ENCODE measurements at places on chromosomes 7 and 10. TPM values are rescaled to one million over a fixed set of nuclear protein-coding genes. Genes with fewer than 3 reads are reported as not detected.

DNA sequence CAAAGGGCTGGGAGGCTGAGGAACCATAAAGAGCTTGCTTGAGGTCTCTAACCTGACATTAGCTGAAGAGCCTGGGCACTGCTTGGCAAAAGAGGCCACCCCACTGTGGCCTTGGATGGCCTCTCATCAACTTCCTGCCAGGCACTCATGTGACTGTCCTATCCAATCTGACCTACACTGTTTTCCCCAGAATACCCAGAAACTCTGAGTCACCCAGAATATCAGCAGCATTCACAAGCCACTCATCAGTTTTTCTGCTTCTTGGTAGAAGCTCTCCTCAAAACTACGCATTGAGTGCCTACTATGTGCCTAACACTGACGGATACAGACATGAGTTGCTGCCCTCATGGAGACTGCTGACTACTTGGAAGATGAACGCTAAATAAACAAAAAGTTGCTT lies 4.1 kb upstream of the NT5C2 start:
- peaks cover 19% of the 10 kb centered on the region for H3K4me1 ChIP-seq
- H3K27ac ChIP-seq, result peak overlapping the region; percentile 73
- no peaks in the 10 kb centered on the region for H3K36me3 ChIP-seq
- peak; percentile 91 for DNase-seq
- no peak overlapping the region for H3K4me3 ChIP-seq

KEL gene
- total RNA-seq, result not detected

POLR2J3 gene
- 23.9 TPM for total RNA-seq

DNA sequence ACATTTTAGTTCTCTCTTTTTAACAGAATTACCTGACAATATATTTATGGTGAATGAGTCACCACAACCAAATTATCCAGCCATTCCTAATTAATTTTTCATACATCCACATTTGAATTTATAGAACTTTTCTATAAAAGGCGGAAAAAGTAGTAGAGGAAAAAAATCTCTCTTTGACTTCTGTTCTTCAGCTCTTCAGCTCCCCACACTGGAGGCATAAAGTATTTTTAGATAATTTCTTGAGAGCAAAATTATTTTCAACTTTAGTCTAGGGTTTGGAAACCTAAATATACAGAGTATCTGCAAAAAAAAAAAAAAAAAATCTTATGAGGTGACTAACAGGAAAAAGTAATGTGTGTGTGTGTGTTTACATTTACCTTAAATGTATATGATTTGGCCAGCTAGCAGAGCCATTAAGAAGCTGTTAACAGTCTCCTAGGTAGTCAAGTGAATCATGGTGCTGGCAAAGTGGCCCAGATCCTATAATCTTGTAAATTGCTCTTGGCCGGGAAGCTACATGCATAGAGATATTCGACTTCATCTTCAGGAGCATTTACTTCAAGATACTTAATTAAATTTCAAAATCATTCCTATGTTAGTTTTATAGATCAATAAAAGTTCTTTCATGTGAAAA lies 383.1 kb upstream of the STEAP1 start:
- no peaks in the 10 kb centered on the region for H3K4me1 ChIP-seq
- DNase-seq, result no peak

TBATA gene
- not detected for total RNA-seq

- no peak overlapping the region for H3K4me3 ChIP-seq
- H3K36me3 ChIP-seq, result no peaks in the 10 kb centered on the region
- no peak for DNase-seq
These were observed 96.9 kb upstream of the IL6 start for GRCh38 chr7:22630069-22630468.

GRCh38 chr7:10863476-10863875 lies 110.2 kb upstream of the PHF14 start:
- no peaks in the 10 kb centered on the region for H3K4me1 ChIP-seq
- DNase-seq, result no peak
- H3K4me3 ChIP-seq, result no peak overlapping the region
- no peaks in the 10 kb centered on the region for H3K36me3 ChIP-seq
- H3K27me3 ChIP-seq, result no peaks in the 10 kb centered on the region
- no peak overlapping the region for H3K27ac ChIP-seq

TACC2 gene
- total RNA-seq, result 5.0 TPM

MACC1 gene
- total RNA-seq, result 0.36 TPM

- H3K27me3 ChIP-seq, result no peaks in the 10 kb centered on the region
- no peaks in the 10 kb centered on the region for H3K36me3 ChIP-seq
- no peak for DNase-seq
- no peak overlapping the region for H3K27ac ChIP-seq
- H3K4me1 ChIP-seq, result no peaks in the 10 kb centered on the region
These were observed 153.3 kb upstream of the TCERG1L start for GRCh38 chr10:131464789-131465188.

GRCh38 chr7:55409482-55410225 lies 44.5 kb downstream of the LANCL2 start:
- no peaks in the 10 kb centered on the region for H3K4me1 ChIP-seq
- H3K36me3 ChIP-seq, result peaks cover 4% of the 10 kb centered on the region
- H3K27ac ChIP-seq, result no peak overlapping the region
- no peak overlapping the region for H3K4me3 ChIP-seq
- H3K27me3 ChIP-seq, result no peaks in the 10 kb centered on the region
